Right lobe of liver (tissue), 6 donors: ENCODE measurements at places on chromosomes 3 and 15. TPM values are rescaled to one million over a fixed set of nuclear protein-coding genes. Genes with fewer than 3 reads are reported as not detected.

GRCh38 chr3:119810018-119810435, 28.1 kb downstream of the NR1I2 start:
- no peak for DNase-seq

The MFGE8 gene
- 16.5 TPM for total RNA-seq

GRCh38 chr3:59653405-59654122, 603.7 kb upstream of the CFAP20DC start:
- DNase-seq, result no peak

The VWA5B2 gene
- 0.25 TPM for total RNA-seq

DNA sequence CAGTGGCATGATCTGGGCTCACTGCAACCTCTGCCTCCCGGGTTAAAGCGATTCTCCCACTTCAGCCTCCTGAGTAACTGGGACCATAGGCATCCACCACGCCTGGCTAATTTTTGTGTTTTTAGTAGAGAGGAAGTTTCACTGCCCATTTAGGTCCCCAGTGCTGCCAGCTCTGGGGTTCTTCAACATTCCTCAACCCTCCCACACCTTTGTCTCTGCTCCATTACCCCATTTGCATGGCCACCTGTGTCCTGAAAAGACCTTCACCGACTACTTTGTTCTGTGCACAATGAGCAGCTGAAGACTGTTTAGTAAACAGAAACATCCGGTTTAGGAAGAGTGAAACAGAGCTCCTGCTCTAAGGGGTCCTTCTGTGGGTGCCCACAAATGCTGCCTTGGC, 92.0 kb downstream of the FAM43A start:
- DNase-seq, result no peak

- no peak for DNase-seq
Observed at GRCh38 chr3:177830411-177830849, 633.1 kb upstream of the TBL1XR1 start.

The ACSBG1 gene
- not detected for total RNA-seq

GRCh38 chr15:70636540-70637165, 126.7 kb downstream of the UACA start:
- no peak for DNase-seq

- no peak for DNase-seq
Observed at GRCh38 chr3:38969317-38970235, 82.2 kb downstream of the SCN11A start.
